ENCODE measurements at places on chromosomes 5 and 9. TPM values are rescaled to one million over a fixed set of nuclear protein-coding genes. Genes with fewer than 3 reads are reported as not detected.

FIBCD1 gene
- total RNA-seq, result not detected

HACD4 gene
- 8.4 TPM for total RNA-seq

ITGA2 gene
- 4.9 TPM for total RNA-seq

SHOC1 gene
- total RNA-seq, result not detected

SPTLC1 gene
- total RNA-seq, result 74.7 TPM

CCDC192 gene
- total RNA-seq, result not detected

CTSV gene
- not detected for total RNA-seq

SLC25A25 gene
- 33.9 TPM for total RNA-seq

CDKN2AIPNL gene
- total RNA-seq, result 15.8 TPM

MLANA gene
- not detected for total RNA-seq

DNAI1 gene
- not detected for total RNA-seq

INSL4 gene
- total RNA-seq, result not detected

CXCL14 gene
- total RNA-seq, result 27.5 TPM

IL3 gene
- total RNA-seq, result not detected

TMEM232 gene
- total RNA-seq, result not detected

SNX30 gene
- 36.3 TPM for total RNA-seq

NIM1K gene
- total RNA-seq, result not detected

FRMPD1 gene
- not detected for total RNA-seq

LHX6 gene
- 6.5 TPM for total RNA-seq

PGM5 gene
- 79.3 TPM for total RNA-seq

KLHL3 gene
- total RNA-seq, result 12.8 TPM

SLC26A2 gene
- total RNA-seq, result 32.0 TPM

ZDHHC11 gene
- total RNA-seq, result 5.6 TPM

BARHL1 gene
- total RNA-seq, result not detected

IL13 gene
- not detected for total RNA-seq

GRM6 gene
- not detected for total RNA-seq

TRIM36 gene
- total RNA-seq, result 15.3 TPM

ANXA2R gene
- 5.3 TPM for total RNA-seq

CCDC152 gene
- 4.7 TPM for total RNA-seq

HABP4 gene
- total RNA-seq, result 50.0 TPM

TIMD4 gene
- total RNA-seq, result 7.6 TPM

PCDHGA10 gene
- 11.1 TPM for total RNA-seq

OR1J2 gene
- not detected for total RNA-seq

SLC25A2 gene
- 3.5 TPM for total RNA-seq

SPATA31C1 gene
- not detected for total RNA-seq

LPCAT1 gene
- 53.9 TPM for total RNA-seq

TPRN gene
- 5.6 TPM for total RNA-seq

PPIC gene
- 37.6 TPM for total RNA-seq

SGCD gene
- 20.4 TPM for total RNA-seq

MAP1B gene
- total RNA-seq, result 616 TPM

PCDHGA11 gene
- 10.4 TPM for total RNA-seq

ZNF483 gene
- 17.8 TPM for total RNA-seq

MAMDC4 gene
- total RNA-seq, result 2.8 TPM

BSPRY gene
- total RNA-seq, result not detected

NEUROG1 gene
- not detected for total RNA-seq

THOC3 gene
- 22.4 TPM for total RNA-seq

TRPM6 gene
- total RNA-seq, result 0.41 TPM

ASS1 gene
- 81.7 TPM for total RNA-seq

PCDHB16 gene
- 11.6 TPM for total RNA-seq

PCDHB11 gene
- 6.0 TPM for total RNA-seq

FYB1 gene
- total RNA-seq, result 12.9 TPM

DNM1 gene
- total RNA-seq, result 7.2 TPM

LRRC19 gene
- total RNA-seq, result not detected

RETREG1 gene
- 3.8 TPM for total RNA-seq

SIMC1 gene
- total RNA-seq, result 17.7 TPM

SPATA24 gene
- total RNA-seq, result 11.6 TPM

CNTFR gene
- total RNA-seq, result 8.7 TPM

All from thoracic aorta (tissue), 2 donors.